Amniotic epithelial cell (primary cell): ENCODE measurements at places on chromosomes 6 and 20.

DNA sequence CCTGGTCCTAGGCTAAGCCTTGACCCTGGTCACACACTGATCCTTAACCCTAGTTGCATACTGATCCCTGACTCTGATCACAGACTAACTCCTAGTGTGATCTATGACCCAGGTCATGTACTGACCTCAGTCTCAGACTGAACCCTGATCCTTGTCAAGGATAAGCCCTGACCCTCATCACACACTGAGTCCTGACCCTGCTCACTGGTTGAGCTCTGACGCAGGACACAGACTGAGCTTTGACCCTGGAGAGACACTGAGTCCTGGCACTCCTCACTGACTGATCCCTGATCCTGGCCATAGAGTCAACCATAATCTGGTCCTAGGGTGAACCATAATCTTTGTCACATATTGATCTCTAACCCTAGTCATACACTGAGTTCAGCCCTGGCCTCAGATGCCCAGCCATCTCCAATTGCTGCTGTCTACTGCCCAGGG, 37.9 kb downstream of the KCNB1 start:
- DNase-seq = no peak

GRCh38 chr6:155327326-155328073, 13.2 kb upstream of the TFB1M start:
- DNase-seq = peak; percentile 64

- no peak for DNase-seq
Observed at GRCh38 chr6:37535759-37536490, 36.2 kb upstream of the CCDC167 start.

DNA sequence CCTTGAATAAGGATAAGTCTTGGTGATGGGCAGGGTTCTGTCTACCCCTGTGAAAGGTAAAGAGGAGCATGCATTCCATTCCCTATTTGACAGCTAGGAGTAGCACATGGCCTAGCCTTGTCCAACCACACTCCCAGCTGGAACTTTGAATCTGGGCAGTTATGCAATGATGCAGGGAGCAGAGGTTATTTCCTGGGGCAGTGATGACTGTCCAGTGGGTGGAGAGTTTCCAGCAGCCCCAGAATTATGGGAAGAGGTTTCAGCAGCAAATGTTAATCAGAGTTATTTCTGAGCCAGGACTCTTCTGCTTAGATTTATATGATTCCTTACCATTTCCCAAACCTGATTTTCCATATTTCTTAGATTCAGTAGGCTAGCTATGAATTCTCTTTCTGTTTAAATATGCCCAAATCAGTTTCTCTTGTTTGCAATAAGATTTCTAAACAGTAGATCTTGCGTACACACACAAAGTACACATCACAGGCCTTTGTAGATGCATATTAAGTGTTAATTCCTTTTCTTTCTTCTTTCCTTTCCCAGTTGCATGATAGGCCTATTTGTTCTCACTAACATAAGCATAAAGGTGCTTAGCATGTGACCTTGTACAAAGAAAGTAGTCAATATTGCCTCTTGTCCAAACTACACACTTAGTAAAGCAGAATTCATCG, 17.3 kb upstream of the TXLNB start:
- DNase-seq = peak; percentile 74

- DNase-seq = peak; percentile 75
Observed at GRCh38 chr6:105591053-105591452, 188.2 kb upstream of the PREP start.

DNA sequence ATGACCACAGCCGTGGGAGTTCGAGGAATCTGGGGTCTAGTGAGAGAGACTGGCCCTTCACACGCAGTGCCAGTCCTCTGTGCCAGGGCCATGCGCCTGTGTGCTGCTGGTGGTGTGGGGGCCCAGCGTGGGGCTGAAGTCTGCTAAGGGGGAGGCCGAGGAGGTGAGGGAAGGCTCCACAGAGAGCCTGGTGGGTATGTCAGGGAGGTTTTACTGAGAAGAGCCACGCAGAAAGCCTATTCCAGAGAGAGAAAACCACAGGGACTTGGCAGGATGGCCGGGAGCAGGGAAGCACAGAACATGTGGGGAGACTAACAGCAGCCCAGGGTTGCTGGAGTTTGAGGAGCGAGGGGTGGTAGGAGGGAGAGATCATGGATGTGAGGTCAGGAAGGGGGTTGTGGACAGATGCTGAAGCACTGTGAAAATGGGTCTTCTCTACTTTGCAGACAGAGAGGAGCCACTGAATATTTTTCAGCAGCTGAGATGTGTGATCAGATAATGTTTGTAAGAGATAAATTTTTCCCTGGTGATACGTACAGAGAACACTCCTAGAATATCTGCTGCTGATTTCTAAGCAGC, 35.3 kb downstream of the DUSP22 start:
- DNase-seq = peak; percentile 55

DNA sequence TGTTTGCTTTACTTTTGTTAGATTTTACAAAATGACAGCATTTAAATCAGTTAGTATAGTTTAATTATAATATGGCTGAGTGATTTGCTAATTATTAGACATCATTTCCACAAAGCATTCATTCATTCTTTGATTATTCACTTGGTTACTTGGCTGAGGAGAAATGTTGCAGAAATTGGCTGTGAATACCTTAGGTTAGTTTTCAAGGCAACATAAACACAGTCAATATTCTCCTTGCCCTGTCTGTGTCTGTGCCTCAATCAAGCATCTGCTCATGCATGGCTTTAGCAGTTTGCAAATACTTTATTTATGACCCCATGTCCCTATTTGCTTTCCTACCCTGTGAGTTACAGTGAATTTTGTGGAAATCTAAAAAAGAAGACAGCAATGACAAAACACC, 718.3 kb downstream of the EPM2A start:
- DNase-seq = no peak

DNA sequence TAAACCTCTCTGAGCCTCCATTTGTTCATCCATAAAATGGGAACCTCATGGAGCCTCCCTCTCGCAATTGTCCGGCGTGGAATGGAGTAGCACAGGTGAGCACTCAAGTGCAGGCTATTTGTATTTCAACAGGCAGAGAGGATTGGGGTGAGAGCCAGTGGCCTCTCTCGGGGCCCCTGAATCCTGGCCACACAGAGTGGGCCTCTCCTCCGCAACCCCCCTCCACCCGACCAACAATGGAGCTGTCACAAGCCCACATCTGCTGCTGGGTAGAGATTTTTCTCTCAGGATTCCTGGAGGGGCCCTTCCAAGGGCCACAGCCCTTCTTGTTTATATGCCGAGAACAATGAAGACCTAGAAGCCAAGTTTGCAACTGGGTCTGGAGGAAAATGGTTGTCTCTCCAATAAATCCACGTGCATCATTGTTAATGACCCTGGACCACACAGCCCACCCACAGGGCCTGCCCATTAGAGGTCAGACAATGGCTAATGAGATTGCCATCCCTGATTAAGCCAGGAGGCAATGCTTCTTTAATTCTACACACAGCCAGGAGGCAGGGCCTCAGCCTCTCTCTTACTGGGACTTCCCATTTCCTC, 233.0 kb downstream of the ANKRD60 start:
- no peak for DNase-seq

DNA sequence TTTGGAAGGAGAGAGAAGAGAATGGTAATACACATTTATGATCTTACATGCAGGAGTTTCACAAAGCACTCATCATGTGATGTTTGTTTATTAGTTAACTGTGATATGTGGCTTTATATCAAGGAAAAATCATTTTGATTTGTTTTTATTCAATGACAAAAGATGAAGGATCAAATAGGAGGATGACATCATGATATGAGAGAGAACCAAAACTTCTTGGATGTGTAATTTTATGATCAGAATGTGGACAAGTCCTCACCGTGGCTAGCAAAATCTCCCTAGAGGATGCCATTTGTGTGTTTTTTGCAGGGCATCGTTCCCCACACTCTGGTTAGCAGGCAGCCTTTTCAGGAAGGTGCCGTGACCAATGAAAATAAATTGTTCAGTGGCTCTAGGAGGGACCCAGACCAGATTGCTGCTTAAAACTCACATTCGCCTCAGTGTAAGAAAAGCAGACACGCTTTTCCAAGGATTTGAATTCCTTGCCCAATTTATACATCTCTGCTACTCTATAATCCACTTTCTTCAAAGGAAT, 552.7 kb downstream of the NKAIN2 start:
- no peak for DNase-seq

GRCh38 chr6:157561414-157561790, 180.4 kb downstream of the ZDHHC14 start:
- DNase-seq = no peak

- peak; percentile 92 for DNase-seq
Observed at GRCh38 chr6:26025047-26025893, 62.0 kb upstream of the HFE start.

DNA sequence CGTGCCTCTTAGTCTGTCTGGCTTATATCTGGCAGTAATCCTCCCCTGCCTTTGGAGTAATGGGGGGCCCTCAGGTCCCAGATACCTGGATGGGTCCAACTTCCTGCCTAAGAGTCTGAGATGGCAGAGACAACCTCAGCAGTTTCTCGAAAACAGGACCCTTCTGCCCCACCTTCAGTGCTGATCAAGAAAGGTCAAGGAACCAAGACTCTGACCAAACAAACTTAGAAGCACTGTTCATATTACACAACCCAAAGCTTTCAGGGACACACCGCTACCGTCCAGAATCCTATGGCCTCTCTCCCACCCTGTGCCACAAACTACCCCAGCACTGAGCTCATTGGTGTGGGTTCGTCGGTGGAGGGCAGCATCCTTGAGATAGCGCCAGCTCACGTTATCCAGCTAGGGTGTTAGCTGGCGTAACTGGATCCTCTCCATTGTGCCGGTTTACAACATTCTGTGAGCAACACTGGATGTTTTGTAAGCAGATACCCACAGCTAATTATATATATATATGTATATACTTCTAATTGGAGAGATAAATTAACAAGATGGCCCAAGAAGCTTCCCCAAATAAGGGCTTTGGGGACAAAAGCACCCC, 7.6 kb upstream of the TMC2 start:
- DNase-seq = no peak

- no peak for DNase-seq
Observed at GRCh38 chr6:169363590-169363989, 109.9 kb upstream of the THBS2 start.

GRCh38 chr6:154251116-154251515, 105.5 kb downstream of the IPCEF1 start:
- no peak for DNase-seq

- no peak for DNase-seq
Observed at GRCh38 chr6:31041372-31041974, 31.2 kb downstream of the MUC22 start.

GRCh38 chr20:62378215-62378614, 8.7 kb upstream of the RPS21 start:
- DNase-seq = no peak

DNA sequence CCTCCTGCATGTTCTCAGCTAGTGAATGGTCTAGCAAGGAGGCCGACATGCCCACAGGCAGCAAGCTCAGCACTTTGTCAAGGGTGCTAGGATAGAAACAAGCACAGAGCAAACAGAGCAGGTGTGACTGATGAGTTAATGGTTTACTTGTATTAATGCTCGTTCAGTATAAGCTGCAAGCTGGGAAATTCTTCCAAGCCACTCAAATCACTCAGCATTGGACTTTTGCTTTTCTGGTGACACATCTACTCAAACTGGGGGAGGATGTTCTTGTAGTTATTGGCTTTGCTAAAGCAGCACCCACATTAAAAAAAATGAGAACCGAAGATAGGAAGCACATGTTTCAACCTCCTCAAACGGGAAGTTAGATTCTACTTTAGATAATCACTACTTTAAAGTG, 43.1 kb upstream of the NEDD9 start:
- no peak for DNase-seq

DNA sequence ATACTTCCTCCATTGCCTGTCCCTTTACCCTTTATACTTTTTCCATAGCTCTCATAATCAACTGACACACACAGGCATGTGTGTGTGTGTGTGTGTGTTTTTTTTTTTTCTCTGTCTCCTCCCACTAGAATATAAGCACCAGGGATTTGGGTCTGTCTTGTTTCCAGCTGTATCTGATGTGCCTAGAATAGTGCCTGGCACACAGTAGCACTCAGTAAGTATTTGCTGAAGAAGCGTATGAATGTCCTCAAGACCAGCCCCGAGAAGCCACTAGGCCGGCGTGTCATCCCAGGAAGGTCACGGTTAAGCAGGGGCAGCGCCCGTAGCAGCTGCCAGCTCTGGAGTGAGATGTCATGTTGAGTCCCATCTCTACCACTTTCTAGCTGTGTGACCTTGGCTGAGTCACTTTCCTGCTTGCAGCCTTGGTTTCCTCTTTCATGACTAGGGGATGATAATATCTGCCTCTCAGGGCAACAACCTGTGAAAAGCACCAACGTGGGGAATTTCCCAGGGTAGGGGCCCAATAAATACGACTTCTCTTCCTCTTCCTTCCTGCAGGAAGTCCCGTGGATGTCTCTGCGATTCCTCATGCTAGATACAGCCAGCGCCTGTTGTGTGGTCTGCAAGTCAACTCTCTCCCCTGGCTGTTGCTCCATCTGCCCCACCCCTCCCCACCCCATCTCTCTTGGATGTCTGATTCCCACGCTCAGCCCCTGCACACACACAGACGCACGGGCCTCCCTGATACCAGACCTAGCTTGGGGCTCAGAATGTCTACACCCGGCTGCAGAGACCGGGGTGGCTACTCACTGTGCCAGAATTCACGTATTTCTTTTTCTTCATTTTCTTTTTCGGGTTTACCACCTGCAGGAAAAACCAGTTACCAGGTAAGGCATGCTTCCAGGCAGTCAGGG, 58.1 kb downstream of the RAB44 start:
- peak; percentile 69 for DNase-seq

DNA sequence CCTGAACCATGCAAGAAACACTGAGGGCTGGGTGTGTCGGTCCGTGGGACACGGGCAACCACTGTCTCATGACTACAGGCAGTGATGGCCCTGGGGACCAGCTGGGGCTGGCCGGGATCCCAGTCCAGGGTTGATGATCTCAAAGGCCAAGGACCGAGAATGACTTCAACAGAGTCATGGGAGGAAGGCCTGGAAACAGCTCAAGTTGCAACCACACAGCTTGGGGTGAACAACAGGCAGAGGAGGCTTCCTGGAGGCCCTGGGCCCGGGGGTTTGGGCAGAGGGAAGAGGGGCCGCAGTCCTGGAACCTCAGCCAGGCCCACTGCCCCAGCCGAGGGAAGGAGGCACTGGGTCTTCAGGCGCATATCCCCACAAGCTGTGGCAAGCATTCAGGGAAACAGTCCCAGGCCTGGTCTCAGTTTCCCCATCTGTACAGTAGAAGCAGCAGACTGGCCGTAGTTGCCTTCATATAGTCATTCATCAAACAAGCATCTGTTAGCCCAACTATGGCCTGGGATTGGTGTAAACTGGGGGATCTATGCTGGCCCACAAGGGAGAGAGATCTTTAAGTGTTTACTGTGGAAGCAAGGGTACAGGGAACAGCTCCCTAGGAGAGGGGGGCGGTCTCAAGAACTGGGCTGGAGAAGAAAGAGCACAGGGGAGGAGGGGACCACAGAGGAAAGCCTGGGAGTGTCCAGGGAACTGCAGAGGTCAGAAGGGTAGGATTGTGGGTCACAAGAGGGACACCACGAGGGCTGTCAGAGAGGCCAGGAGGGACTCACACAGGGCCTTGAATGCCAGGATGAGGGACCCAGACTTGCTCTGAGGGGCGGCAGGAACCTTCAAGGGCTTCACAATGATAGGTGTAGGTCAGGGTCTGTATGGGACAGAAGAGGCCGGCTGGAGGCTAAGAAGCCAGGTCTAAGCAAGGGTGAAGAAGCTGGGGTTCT, 2.1 kb downstream of the MYL9 start:
- DNase-seq = peak; percentile 41

GRCh38 chr6:82362878-82363427, 664 bp upstream of the TPBG start:
- no peak for DNase-seq

- DNase-seq = no peak
Observed at GRCh38 chr6:157513619-157514485, 132.9 kb downstream of the ZDHHC14 start.

- peak; percentile 40 for DNase-seq
Observed at GRCh38 chr6:16800942-16801341, 39.7 kb upstream of the ATXN1 start.

GRCh38 chr20:43843096-43843964, 71.3 kb upstream of the TOX2 start:
- DNase-seq = peak; percentile 91
